GM12865 (cell line): ENCODE measurements at places on chromosomes 1 and 21.

- no peak for DNase-seq
These were observed 95.9 kb downstream of the PTPN14 start for GRCh38 chr1:214455479-214455878.

GRCh38 chr1:239657291-239657690 is 270.9 kb downstream of the CHRM3 start:
- no peak for DNase-seq

DNA sequence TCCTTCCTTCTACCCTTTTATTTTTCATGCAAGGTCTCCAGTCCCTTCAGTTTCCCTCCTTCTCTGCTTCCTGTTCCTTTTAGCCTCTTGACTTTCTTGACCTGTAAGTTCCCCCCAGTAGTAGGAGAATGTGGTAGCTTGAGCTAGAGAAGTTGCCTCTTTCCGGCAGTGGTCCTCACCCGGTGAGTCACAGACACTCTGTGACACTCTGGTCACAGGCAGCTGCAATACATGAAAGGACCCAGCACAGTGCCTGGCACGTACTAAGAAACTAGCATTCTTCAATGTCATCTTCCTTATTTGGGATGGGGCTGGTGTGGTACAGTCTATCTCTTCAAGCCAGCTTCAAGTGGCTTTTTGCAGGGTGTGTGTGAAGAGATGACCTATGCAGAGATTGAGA is 16.0 kb downstream of the PFKFB2 start:
- DNase-seq, result no peak

GRCh38 chr21:33734818-33735217 is 92.5 kb downstream of the ITSN1 start:
- DNase-seq, result peak; percentile 11

GRCh38 chr21:27346041-27346448 is 379.2 kb upstream of the ADAMTS5 start:
- no peak for DNase-seq

DNA sequence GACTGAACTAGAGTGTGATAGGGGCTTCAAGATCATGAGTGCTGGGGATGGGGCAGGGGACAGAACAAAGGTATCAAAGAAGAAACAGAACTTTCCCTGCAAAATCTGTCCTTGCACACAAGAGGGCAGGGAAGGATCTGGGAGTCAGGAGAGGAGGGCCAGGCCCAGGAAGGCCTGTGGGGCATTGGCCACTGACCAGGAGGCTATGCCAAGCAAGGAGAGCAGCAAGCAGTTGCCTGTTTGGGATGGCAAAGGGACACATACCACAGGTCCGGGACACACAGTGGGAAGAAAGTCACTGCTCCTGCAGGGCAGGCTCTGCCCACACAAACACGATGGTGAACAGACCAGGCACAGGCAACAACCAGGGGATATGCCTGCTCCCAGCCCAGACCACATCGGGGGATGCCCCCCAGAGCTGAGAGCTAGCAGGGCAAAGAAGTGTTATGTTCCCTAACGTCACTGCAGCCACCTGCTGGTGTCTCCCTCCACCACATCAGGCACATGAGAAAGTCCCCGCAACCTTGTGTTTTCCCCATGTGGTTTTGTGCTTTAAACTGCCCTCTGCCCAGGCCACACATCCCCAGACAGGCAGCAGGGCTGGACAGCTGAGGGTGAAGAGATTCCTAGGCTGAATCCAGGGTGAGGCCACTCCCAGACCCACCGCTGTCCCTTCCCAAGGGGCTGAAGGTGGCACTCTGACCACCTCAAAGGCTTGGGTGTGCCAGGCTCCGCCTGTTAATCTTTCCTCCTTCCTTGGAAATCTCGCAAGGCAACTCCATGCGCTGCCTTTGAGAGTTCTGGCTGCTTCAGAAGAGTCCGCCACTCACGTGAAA is 53.6 kb downstream of the KIF21B start:
- DNase-seq, result peak; percentile 85

- DNase-seq, result no peak
These were observed 11.6 kb upstream of the POFUT2 start for GRCh38 chr21:45299026-45299863.

DNA sequence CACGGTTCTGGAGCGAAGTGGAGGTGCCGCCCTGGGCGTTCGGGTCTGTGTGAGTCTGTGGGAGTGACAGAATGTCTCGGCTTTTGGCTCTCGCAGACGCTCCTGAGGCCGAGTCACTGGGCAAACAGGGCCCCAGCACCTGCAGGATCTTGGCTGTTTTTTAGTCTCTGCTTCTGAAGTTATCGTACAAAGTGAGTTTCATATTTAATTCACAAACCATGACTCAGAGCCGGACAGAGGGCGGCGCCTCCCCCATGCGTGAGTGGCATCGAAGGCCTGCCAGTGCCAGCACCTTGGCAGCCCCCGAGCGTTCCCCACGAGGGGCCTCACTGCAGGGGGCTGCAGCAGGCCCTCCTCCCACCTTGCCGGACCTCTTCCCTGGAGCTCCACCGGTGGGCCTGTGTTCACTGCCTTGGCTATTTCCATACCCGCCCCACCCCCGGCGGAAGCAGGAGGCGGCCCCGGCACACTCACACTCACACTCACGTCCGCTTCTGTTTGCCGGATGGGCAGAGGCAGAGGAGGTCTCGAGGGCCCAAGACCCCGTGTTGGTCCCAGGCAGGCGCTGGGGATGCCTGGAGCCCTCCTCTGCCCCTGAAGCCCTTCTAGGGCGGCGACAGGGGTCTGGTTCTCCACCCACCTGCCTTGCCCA is 56.3 kb downstream of the MORN1 start:
- no peak for DNase-seq

DNA sequence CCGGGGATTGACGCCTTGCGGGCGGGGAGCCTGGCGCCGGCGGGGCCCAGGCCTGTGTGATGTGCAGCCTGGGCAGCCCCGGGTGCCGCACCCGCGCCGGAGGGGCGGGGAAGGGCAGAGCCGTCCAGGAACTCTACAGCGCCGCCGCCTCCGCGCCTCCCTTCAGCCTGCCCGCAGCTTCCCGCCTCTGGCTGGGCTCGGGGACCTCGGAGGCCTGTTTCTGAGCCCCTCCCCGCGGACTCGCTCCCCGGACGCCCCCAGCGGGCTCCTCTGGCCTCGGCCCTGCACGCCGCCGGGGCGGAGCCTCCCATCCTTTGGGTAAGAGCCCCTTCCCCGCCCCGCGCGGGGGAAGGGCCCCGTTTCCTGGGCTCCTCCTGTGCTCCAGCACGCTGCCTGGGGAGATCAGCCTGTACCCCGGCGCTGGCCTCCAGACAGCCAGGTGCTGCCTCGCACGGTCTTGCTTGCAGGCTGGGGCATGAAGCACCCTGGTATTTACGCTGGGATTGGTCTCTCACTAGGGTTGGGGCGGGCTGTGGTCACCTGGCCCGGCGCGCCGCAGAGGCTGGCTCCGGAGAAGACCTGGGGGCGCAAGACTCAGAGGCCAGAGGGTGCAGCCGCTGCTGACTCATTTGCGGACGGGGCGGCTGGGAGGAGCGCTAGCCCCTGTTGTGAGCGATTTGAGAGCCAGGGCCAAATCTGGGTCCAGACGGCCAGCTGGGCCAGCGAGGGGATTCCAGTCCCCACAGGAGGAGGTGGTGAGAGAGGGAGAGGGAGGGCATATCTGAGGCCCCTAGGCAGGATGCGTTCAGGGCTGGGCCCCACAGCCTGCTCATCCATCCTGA is 5.7 kb upstream of the ACOT11 start:
- peak; percentile 65 for DNase-seq

- DNase-seq, result peak; percentile 72
These were observed 1.8 kb upstream of the FCRL6 start for GRCh38 chr1:159800177-159800930.
